ENCODE measurements at places on chromosomes 1 and 21.

- DNase-seq, result no peak
Observed at GRCh38 chr1:204837440-204838084, 33.1 kb upstream of the NFASC start.

DNA sequence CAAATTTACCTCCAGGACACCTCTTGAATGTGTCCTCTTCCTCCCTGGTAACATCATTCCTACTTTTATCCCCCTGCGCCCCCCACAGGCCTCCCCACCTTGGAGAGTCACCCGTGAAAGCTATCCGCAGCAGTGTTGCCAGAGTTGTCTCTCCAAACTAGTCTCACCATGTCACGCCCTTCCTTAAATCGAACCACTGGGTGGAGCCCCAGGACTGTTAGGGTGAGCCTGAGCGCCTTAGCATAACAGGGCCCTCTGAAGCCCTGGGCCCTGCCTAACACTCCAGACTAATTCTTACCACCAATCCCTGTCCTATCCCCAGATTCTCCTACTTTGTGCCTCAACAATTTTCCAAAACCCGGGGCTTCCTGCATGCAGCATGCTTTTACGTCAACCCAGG lies 35.0 kb downstream of the HSD3B2 start:
- DNase-seq, result no peak

DNA sequence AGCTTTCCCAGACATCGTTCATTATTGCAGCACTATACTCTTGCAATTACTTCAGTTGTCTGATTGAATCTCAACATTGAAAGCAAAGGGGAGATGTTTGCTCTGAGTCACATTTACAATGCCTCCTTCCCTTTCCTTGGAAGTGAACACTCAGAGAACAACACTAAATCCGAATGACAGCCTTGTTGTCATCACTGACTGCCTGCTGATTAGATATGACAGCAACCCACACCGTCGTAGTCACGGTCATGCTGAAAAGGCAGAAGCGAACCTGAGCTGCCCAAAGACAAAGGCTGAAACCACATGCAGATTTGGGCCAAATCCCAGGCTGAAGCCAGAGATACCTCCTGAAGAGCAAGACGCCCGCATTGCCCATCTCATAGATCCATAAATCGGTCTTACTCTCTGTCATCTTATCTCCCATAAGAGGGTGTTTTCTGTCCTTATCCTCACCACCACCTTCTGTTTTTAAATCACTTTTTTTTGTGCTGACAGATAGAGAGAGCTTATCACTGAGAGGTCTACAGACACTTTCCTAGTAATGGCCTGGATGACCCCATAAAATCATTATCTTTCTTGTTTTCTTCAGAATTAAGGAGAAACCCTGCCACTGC lies 47.5 kb downstream of the TMCO4 start:
- DNase-seq, result no peak

- DNase-seq, result no peak
Observed at GRCh38 chr1:100184536-100184935, 6.5 kb upstream of the LRRC39 start.

DNA sequence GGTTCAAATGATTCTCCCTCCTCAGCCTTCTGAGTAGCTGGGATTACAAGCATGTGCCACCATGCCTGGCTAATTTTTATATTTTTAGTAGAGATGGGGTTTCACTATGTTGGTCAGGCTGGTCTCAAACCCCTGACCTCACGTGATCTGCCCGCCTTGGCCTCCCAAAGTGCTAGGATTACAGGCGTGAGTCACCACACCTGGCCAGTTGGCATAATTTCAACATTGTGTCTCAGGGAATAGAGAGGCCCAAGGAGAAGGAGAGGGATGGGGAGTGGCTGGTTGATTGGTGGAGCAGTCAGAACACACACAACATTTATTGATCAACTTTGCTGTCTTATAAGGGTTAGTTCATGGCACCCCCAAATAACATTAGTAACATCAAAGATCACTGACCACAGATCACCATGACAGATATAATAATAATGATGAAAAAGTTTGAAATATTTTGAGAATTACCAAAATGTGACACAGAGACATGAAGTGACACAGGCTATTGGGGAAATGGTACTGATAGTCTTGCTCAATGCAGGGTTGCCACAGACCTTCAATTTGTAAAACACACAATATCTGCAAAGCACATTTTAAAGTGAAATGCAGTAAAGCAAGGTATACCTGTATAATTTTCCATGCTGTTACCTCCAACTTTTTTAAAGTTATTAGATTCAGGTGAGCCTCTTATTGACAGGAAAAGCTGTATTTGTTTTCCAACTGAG lies 15.8 kb upstream of the CYB5R1 start:
- no peak for DNase-seq

DNA sequence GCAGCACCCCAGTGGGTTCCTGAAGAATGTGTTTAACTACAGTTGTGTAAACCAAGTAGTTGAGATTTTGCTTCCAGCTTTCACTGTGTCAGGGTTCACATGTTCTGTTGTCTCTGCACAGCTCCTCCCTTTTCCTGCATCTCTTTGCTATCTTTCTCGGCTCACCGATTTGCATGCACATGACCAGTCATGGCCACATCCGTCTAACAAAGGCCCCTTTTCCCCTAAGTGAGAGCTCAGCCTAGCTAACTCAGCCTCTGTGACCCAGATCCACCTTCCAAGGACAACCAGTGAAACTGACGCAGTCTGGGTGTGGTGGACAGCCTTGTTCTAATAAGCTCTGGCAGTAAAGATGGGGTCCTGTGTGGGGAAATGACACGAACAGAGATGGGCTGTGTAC lies 101.1 kb downstream of the ZP4 start:
- DNase-seq, result no peak

GRCh38 chr1:204302769-204303168 lies 57.0 kb downstream of the PLEKHA6 start:
- DNase-seq, result no peak

GRCh38 chr21:42071146-42071737 lies at the start of gene UMODL1:
TSS of gene UMODL1 (plus strand) at chr21:42071317. CDS start at chr21:42071317, 0 bp downstream.
- DNase-seq, result no peak

DNA sequence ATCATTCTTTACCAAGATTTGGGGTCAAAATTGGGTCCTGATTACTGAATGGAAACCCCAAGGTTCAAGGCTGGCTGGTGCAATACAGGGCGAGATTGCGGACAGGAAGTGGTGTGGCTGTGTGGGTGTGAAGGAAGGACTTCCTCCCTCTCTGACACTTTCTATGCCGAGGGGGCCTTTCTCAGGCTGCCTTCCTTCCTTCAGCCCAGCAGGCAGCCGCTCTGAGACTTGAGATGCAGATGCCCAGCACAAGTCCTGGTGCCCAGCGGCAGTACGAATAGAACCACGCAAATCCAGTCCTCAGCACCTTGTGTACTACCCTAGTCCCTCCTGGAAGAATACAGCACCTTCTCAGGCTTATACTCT lies 16.3 kb downstream of the BATF3 start:
- DNase-seq, result no peak

- peak; percentile 55 for DNase-seq
Observed at GRCh38 chr1:31815752-31816500, at the start of gene SPOCD1. TSS of gene SPOCD1 (minus strand) at chr1:31816022. CDS start at chr1:31815333, 689 bp downstream.

GRCh38 chr1:24416666-24417391 lies 1.2 kb downstream of the NIPAL3 start:
- no peak for DNase-seq

- no peak for DNase-seq
Observed at GRCh38 chr1:226123591-226124471, 61.3 kb downstream of the H3-3A start.

DNA sequence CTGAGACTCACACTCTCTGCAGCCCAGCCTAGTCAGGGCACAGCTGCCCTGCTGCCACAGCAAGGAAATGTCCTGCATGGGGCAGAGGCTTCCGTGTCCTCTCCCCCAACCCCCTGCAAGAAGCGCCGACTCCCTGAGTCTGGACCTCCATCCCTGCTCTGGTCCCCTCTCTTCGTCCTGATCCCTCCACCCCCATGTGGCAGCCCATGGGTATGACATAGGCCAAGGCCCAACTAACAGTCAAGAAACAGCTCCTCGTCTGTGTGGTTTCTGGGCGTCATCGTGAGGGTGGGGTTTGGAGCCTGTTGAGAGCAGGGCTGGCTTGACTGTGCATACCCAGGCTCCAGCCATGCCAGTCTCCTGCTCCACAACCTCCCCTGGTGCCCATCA lies 19.5 kb downstream of the FAAH start:
- no peak for DNase-seq

DNA sequence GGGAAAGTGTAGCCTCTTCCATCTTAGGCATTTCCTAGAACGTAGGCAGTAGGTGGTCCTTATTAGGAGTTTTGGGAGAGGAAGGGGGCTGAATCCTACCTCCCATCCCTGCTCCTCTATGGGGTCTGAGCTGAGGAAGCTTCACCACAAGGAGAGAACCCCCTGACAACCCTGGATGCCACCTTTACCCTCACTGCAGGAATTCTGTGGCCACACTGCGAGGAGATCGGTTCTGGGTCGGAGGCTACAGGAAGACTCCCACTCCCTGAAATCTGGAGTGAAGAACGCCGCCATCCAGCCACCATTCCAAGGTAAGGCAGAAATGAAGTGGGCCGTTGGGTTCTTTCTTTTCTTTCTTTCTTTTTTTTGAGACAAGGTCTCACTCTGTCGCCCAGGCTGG lies 1.5 kb downstream of the MX1 start:
- no peak for DNase-seq

- DNase-seq, result no peak
Observed at GRCh38 chr21:25369524-25370300, 237.6 kb downstream of the MRPL39 start.

DNA sequence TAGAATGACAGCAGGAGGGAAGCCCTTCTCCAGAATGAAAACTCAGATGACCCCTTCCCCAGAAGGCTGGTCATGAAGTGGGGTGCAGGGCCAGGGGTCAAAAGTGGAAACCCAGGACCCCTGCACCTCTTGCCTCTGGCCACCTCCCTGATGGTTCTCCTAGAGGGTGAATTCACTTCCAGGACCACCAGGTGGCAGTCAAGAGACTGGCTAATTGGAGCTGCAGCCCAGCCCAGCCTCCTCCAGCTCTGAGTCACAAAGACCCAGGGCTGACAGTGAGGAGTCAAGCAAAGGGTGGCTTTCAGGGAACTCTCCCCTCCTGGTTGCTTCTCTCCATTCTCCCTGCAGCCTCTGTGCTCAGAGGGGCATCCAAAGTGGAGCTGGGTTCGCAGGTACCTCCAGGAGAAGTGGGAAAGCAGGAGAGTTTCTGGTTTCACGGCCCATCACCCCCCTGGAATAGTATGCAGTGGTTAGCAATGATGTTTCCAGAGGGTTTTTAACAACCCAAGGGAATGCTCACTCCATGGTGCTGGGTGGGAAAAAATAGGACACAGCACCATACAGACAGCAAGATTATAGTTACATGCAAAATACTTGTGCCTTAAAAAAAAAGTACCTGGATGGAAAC lies 6.1 kb upstream of the EPHB2 start:
- DNase-seq, result peak; percentile 80

GRCh38 chr1:59917785-59918180 lies 8.8 kb downstream of the CYP2J2 start:
- no peak for DNase-seq

DNA sequence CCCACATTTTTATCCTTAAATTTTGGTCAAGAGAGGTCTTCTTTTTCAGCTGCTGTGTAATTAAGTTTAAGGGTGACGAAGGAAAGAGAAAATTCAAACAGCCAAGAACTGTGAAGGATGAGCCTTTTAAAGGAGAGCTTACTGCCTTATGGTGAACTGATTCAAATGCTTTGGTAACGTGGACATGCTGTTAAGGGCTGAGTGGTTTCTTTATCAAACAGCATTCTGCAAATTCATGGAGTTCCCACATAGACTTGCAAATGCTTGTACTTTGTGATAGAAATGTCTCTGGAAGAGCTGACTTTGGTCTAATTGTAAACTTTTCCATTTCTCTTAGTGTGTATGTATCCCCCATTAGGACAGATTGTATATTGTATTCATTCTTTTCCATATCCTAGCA lies 93.8 kb downstream of the CHD1L start:
- no peak for DNase-seq

DNA sequence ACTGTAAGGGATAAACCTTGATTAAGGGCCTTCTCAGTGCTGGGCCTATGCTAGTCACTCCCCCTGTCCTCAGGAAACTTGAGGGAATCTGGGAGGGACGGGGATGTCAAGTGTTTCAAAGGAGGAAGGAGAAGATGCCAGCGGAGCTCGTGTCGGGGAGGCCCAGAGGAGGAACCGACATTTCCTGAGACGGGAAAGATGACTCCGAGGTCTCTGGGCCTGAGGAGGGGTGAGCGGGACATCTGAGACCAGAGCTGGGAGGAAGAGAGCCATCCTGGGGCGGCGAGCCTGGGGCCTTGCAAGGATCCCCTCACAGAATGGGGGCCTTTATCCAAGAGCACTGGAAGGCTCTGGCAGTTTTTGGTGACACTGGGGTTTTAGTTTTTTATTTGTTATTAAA lies 10.4 kb downstream of the SLC66A1 start:
- DNase-seq, result no peak

DNA sequence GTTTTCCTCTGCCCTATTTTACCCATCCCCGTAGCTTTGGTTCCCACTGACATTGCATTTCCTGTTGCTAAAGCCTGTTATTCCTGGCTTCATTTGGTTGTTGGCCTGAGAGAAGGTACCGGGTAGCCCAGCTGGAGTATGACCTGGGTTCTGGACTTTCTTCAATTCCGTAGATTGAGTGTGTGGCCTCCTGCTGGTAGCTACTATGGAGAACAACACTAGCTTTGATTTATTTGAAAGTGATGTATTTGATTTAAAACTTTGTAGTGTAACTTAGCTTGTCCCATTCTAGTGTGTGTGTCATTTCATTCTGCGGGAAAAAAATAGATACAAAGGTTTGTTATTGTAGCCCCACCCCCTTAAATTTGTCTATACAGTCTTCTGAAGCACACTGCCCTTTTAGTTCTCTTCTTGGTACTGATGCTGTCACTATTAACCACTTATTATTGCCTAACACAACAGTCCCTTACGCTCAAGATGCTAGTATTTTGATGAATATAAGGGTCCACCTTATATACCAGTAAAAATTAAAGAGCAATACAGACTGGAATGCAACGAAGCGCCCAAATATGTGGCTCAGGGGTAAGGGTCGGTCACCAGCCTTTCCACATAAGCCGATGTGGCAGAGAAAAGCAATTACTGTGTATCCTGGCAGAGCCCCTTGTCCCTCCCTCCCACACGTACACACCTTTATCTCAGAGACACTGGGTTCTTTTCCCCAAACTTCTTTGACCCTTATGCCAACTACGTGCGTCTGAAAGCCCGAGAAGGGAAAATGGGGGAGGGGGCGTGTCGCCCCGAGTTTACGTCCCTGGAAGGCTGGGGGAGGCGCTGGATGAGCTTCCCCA lies 643 bp upstream of the MOV10 start:
- DNase-seq, result no peak

GRCh38 chr1:220374449-220374848 lies 102.2 kb upstream of the RAB3GAP2 start:
- no peak for DNase-seq

All from tibial nerve (tissue), 4 donors.